ENCODE measurements at places on chromosomes 6 and 20.
A peak's percentile ranks its signal among the peaks of the same experiment; 100 is the strongest.

DNA sequence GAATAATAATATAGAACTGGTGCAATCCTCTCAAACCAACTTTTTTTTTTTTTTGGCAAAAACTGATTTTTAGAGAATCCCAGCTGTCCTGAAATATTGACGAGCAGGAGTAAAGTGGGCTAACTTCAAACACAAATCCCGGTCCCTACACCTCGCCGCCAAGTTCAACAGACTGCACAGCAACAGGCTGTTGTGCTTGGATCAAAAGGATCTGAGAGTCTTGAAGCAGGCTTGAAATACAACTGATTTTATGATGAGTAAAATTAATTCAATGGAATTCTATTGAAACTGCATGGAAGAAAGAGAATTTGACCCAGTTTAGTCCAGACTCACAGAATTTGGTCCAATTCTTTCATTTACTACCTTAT lies 172.1 kb downstream of the FOXC1 start:
- DNase-seq = no peak

GRCh38 chr6:48844696-48845095 lies 618.4 kb downstream of the MMUT start:
- no peak for DNase-seq

GRCh38 chr6:105080279-105080678 lies 99.5 kb downstream of the POPDC3 start:
- no peak for DNase-seq

- DNase-seq = no peak
These were observed 45.3 kb upstream of the RAB32 start for GRCh38 chr6:146498309-146498708.

GRCh38 chr6:14544666-14545065 lies 427.1 kb downstream of the CD83 start:
- no peak for DNase-seq

DNA sequence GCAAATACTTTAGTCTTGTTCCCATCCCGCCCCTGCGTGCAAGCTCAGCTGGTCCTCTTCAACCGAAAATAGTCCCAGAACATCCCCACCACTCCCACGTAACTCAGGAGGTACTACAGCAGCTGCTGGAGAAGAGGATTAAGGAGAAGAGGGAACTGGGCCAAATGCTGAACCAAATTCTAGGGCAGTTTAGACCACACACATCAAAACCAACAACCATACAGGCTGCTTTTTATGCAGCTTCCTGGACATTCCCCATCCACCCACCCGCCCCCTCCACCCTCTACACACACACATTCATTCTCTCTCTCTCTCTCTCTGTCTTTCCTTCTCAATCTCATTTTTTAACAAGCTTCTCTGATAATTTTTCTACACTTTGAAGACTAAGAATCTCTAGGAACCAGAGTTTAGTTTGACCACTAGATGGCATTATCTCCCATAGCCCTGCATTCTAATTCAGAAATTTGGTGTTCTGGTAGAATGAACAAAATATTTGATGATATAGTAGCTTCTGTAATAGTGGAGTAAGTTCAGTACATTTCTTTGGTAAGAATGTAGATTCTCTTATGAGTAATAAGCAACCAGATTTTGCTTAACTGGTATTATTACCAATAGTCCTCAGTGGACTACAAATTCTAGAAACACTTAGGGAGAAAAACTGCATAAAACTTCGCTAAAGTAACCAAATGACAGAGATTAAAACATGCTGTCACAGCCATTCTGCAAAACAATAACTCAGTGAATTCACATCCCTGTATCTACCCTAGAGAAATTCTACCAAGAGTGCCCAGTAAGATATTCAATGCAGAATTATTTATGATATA lies 52.1 kb upstream of the BEND6 start:
- DNase-seq = peak; percentile 36

- DNase-seq = no peak
These were observed 49.7 kb upstream of the DDR1 start for GRCh38 chr6:30834646-30835045.

GRCh38 chr6:158536891-158537798 lies 22.7 kb upstream of the TMEM181 start:
- DNase-seq = no peak

Measured in CD4-positive, alpha-beta T cell treated with Interleukin-2 at 100 ng/mL for 4 hours (primary cell).